ENCODE measurements at places on chromosomes 2 and 18.

- no peak overlapping the region for H3K27ac ChIP-seq
- no peak for DNase-seq
- H3K4me1 ChIP-seq: no peaks in the 10 kb centered on the region
- no peak overlapping the region for H3K4me3 ChIP-seq
These were observed 112.2 kb upstream of the TACR1 start for GRCh38 chr2:75311521-75311920.

- H3K36me3 ChIP-seq: no peaks in the 10 kb centered on the region
- no peaks in the 10 kb centered on the region for H3K27me3 ChIP-seq
- peak overlapping the region; percentile 63 for H3K4me3 ChIP-seq
- peak overlapping the region; percentile 84 for H3K27ac ChIP-seq
- H3K4me1 ChIP-seq: peaks cover 36% of the 10 kb centered on the region
- DNase-seq: no peak
These were observed 460 bp upstream of the LRRFIP1 start for GRCh38 chr2:237626813-237627440.

DNA sequence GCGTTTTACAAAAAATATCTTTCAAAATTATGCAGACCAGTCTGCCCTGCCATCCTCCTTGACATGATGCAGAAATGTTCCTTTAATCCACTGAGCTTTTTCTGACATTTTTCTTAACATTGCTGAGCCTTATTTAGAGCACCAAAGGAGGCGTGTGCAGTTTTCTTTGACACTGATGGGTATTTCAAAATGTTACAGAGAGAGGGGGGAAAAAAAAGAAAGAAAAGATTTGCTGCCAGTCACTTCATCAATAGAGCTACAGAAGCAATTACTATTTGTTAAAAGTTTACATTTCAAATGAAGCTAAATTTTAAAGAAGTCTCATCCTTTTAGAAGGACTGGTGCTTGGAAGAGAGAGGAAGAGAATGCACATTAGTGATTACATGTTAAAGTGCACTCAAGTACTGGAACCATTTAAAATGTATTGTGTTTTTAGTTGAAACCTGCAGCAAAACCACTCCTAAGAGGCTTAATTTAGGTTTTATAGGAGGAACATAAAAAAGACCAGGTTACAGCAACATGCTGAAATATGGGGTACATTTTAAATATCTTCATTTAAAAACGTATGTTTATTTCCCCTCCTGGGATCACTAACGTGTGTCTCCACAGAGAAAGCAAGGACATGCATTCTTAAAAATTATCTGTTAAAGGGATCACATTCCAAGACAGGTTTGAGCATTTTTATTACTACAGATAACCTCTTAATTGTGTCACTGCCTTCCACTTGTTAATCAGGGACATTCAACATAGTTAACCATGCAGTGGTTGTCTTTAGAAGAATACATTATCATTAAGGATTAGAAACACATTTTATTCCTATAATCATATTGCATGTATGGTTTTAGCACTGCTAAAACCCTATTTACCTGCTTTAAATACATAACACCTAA is 258.4 kb downstream of the MEIS1 start:
- no peak overlapping the region for H3K27ac ChIP-seq
- peaks cover 6% of the 10 kb centered on the region for H3K27me3 ChIP-seq
- no peaks in the 10 kb centered on the region for H3K4me1 ChIP-seq

DNA sequence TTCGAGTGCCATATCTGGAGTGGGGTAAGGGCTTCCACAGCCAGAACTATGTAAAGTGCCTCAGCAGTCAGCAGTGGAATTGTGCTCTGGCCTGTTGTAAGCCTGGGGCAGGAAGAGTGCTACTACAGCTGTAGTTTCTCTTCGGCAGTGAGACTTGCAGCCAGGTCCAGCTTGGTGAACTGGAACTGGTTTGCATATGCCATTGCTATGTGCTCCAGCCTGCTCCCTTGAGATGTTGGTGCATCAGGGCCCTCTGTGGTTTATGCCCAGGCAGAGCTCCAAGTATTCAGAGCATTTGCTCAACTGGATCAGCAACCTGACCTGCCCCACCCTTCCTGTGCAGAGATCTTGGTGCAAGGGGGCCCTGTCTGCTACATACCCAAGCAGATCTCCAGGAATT is 47.8 kb downstream of the ZNF804A start:
- DNase-seq: no peak
- H3K36me3 ChIP-seq: no peaks in the 10 kb centered on the region
- H3K4me1 ChIP-seq: no peaks in the 10 kb centered on the region
- H3K4me3 ChIP-seq: no peak overlapping the region

GRCh38 chr2:238093181-238094140 is 6.7 kb upstream of the ESPNL start:
- H3K36me3 ChIP-seq: no peaks in the 10 kb centered on the region
- no peak for DNase-seq
- no peaks in the 10 kb centered on the region for H3K27me3 ChIP-seq
- H3K4me1 ChIP-seq: no peaks in the 10 kb centered on the region

- no peak overlapping the region for H3K4me3 ChIP-seq
- no peaks in the 10 kb centered on the region for H3K27me3 ChIP-seq
These were observed 98.9 kb downstream of the ABI2 start for GRCh38 chr2:203427061-203427460.

GRCh38 chr18:26356045-26356785 is 130.0 kb downstream of the TAF4B start:
- H3K27ac ChIP-seq: no peak overlapping the region
- H3K27me3 ChIP-seq: no peaks in the 10 kb centered on the region
- no peaks in the 10 kb centered on the region for H3K36me3 ChIP-seq
- H3K4me1 ChIP-seq: no peaks in the 10 kb centered on the region
- H3K4me3 ChIP-seq: no peak overlapping the region
- no peak for DNase-seq

DNA sequence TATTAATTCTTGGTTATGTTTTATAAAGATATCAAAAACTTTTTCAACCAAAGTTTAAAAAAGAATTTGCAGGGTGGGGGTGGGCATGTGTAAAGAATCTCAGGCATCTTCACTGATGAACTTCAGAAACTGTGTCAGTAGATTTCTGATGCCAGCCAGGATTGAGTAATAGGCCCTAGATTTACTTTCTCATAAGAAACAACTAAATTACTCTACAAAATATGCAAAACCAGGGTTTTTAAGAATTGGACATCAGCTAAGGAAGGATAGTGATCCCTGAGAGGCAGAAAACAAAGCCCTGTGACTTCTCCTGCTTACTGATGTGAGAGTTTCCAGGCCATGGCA is 11.9 kb upstream of the IL1R1 start:
- H3K4me3 ChIP-seq: no peak overlapping the region
- no peaks in the 10 kb centered on the region for H3K27me3 ChIP-seq
- H3K27ac ChIP-seq: no peak overlapping the region
- no peak for DNase-seq
- no peaks in the 10 kb centered on the region for H3K36me3 ChIP-seq

GRCh38 chr18:10195529-10195928 is 258.9 kb upstream of the APCDD1 start:
- no peaks in the 10 kb centered on the region for H3K36me3 ChIP-seq
- no peaks in the 10 kb centered on the region for H3K27me3 ChIP-seq
- H3K4me1 ChIP-seq: no peaks in the 10 kb centered on the region
- H3K27ac ChIP-seq: no peak overlapping the region

GRCh38 chr18:56559044-56559443 is 79.3 kb downstream of the TXNL1 start:
- H3K27me3 ChIP-seq: no peaks in the 10 kb centered on the region
- H3K4me1 ChIP-seq: no peaks in the 10 kb centered on the region
- H3K27ac ChIP-seq: no peak overlapping the region
- H3K36me3 ChIP-seq: no peaks in the 10 kb centered on the region

GRCh38 chr2:202756598-202756997 is 115.0 kb downstream of the ICA1L start:
- H3K36me3 ChIP-seq: no peaks in the 10 kb centered on the region
- H3K4me3 ChIP-seq: no peak overlapping the region

DNA sequence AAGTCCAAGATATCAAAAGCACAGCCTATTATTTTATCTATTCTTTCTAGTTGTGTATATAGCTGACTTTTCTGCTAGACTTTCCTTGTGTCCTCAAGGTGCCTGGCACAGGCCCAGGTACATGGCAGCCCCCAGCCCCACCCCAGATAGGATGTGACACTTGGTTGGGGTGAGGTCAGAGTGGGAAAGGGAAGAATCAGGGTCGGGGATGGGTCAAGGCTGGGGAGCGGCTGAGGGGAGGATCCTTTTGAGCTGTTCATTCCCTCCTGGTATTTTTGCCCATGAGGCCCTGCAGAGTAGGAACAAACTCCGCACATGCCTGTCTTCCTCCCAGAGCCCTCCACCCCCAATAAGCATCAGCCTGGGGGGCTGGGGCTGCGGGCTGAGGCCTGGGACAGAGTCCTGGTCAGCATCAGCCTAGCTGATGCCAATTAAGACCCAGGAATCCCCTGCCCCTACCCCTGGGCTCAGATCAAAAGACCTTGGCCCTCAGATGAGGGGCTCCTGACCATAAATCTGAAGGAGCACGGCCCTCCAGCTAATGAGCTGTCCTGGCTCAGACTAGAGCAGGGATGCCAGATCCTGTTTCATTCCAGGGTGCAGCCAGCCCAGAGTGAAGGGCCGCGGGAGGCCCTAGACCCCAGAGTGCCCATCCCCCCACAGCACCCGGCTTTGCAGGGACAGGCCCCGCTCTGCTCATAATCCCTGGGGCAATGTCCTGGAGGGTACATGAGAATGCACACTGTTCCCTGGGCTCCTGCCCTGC is 85.3 kb downstream of the SDC1 start:
- no peaks in the 10 kb centered on the region for H3K36me3 ChIP-seq
- H3K27me3 ChIP-seq: no peaks in the 10 kb centered on the region
- H3K4me3 ChIP-seq: no peak overlapping the region
- no peaks in the 10 kb centered on the region for H3K4me1 ChIP-seq

DNA sequence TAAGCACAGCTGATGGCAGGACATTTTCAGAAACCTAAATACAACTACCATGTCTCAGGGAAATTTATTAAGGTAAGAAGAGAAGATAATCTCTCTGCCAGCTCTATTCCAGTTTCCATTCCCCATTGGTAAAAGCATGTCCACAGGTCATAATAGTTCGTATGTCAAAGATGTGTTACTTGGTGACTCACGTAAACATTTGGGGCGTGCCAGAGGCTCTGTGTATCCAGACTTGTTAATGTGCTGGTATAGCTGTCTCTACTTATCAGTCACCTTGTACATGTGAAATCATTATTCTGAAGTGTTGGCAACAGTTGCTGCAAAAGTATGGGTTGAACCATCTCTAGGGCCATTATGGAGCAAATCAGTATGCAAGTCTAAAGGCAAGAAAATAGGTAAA is 1345.1 kb downstream of the SUCLG1 start:
- no peak overlapping the region for H3K27ac ChIP-seq
- H3K4me1 ChIP-seq: no peaks in the 10 kb centered on the region
- H3K27me3 ChIP-seq: no peaks in the 10 kb centered on the region
- H3K4me3 ChIP-seq: no peak overlapping the region
- no peaks in the 10 kb centered on the region for H3K36me3 ChIP-seq
- DNase-seq: no peak

DNA sequence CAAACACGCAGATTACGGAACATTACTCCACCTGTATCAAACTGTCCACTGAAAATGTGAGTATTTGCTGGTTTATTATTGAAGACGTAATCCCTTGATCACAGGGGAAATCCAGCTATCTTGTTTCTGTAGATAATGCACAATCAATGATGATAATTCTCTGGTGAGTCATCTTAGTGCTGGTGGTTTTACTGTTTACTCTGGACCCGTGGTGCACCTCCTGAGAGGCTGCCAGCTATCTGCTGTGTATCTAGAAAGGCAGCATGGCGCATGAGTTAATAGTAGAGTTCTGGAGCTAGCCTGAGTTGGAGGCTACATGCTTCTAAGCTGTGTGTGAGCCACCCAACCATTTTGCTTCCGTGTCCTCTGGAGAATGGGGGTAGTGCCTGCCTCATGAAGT is 6.5 kb downstream of the NCAPH start:
- H3K27ac ChIP-seq: no peak overlapping the region
- H3K27me3 ChIP-seq: no peaks in the 10 kb centered on the region
- no peak overlapping the region for H3K4me3 ChIP-seq
- H3K4me1 ChIP-seq: no peaks in the 10 kb centered on the region

DNA sequence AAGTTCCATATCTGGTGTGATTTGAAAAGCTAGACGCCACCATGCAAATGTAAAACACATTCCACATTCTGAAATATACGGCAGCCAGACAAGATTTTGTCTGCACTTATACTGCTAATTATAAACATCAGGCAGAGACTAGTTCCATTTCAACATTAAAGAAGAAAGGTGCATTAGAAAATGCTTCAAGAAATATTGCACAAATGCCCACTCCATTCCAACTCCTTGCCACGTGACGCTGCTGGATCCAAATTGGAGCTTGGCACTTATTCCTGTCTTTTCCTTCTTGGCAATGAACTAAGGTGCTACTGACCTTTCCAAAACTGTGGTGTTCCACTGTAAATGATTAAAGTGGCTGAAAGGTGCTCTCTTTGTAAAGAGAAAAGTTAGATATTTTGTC is 6.3 kb downstream of the COL6A3 start:
- no peak for DNase-seq
- H3K36me3 ChIP-seq: no peaks in the 10 kb centered on the region
- H3K4me1 ChIP-seq: peaks cover under 1% of the 10 kb centered on the region
- no peaks in the 10 kb centered on the region for H3K27me3 ChIP-seq
- peak overlapping the region; percentile 71 for H3K27ac ChIP-seq

GRCh38 chr2:171309455-171310286 is 124.1 kb downstream of the METTL8 start:
- no peaks in the 10 kb centered on the region for H3K4me1 ChIP-seq
- H3K27ac ChIP-seq: no peak overlapping the region
- H3K27me3 ChIP-seq: no peaks in the 10 kb centered on the region
- H3K4me3 ChIP-seq: no peak overlapping the region
- DNase-seq: no peak

GRCh38 chr18:58359218-58359617 is 269.7 kb downstream of the ALPK2 start:
- H3K4me1 ChIP-seq: peaks cover 26% of the 10 kb centered on the region
- no peak overlapping the region for H3K4me3 ChIP-seq
- no peak for DNase-seq
- H3K36me3 ChIP-seq: no peaks in the 10 kb centered on the region

DNA sequence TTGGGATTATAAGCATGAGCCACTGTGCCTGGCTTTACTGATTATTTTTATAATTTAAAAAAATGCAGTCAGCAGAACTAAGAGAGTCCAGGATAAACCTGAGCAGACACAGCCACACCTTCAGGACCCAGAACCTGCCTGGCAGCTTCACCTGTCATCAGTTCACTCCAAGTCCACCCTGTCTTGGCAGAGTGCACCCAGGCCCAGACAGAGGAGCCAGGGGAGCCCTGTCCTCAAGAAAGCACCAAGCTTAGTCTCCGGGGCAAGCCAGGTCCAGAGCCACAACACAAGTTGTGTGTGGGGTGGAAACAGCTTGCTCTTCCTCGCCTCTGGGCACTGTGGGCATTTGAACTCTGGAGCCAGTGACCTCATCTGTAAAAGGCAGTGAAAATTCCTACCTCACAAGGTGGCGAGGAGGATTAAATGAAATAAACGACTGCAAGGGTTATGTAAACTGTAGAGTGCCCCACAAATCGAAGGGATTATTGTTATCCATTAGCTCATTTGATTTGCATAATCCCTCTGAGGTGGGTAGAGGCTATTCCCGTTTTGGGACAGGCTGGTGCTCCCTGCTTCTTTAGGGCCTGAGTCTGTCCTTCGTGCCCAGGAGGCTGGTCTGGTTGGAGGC is 24.7 kb downstream of the MYCN start:
- DNase-seq: no peak
- H3K4me3 ChIP-seq: no peak overlapping the region
- no peak overlapping the region for H3K27ac ChIP-seq

- no peaks in the 10 kb centered on the region for H3K36me3 ChIP-seq
- H3K27me3 ChIP-seq: no peaks in the 10 kb centered on the region
- no peaks in the 10 kb centered on the region for H3K4me1 ChIP-seq
- no peak for DNase-seq
These were observed 111.6 kb upstream of the PIEZO2 start for GRCh38 chr18:11260961-11261461.

All from gastrocnemius medialis (tissue), 4 donors.